ENCODE measurements at places on chromosomes 11 and 22. TPM values are rescaled to one million over a fixed set of nuclear protein-coding genes. Genes with fewer than 3 reads are reported as not detected.

Gene SMTNL1
- total RNA-seq = not detected

Gene OR8D1
- not detected for total RNA-seq

Gene KCNJ5
- not detected for total RNA-seq

Gene MUC2
- total RNA-seq = not detected

Gene KRTAP5-2
- not detected for total RNA-seq

Gene JAM3
- total RNA-seq = 54.2 TPM

Gene C11orf97
- not detected for total RNA-seq

Gene EFEMP2
- total RNA-seq = 318 TPM

Gene LGALS12
- not detected for total RNA-seq

Gene MUC5AC
- total RNA-seq = not detected

Gene ALKBH8
- 7.6 TPM for total RNA-seq

Gene UPB1
- total RNA-seq = not detected

Gene UCP3
- total RNA-seq = 0.27 TPM

Gene PDE3B
- not detected for total RNA-seq

Gene KIAA1671
- 1.5 TPM for total RNA-seq

Gene AIFM3
- 0.31 TPM for total RNA-seq

Gene RAPSN
- total RNA-seq = not detected

Gene TRIM77
- total RNA-seq = not detected

Gene KCNJ11
- total RNA-seq = not detected

Gene SLC15A3
- total RNA-seq = 5.1 TPM

Gene P2RX6
- total RNA-seq = 1.4 TPM

Gene ROBO4
- total RNA-seq = 0.52 TPM

Gene KDELR3
- 175 TPM for total RNA-seq

Gene SUSD2
- 0.24 TPM for total RNA-seq

Gene POTEH
- not detected for total RNA-seq

Gene UBQLN3
- not detected for total RNA-seq

Gene OR2D2
- not detected for total RNA-seq

Gene FAM181B
- total RNA-seq = not detected

Gene TREH
- total RNA-seq = not detected

Gene NDUFS3
- total RNA-seq = 101 TPM

Gene OR52E8
- not detected for total RNA-seq

Gene ZNF280A
- not detected for total RNA-seq

Gene RFPL1
- not detected for total RNA-seq

Gene EMID1
- not detected for total RNA-seq

Gene TSPAN32
- total RNA-seq = not detected

Gene FHIP1B
- total RNA-seq = 12.7 TPM

Gene RIN1
- total RNA-seq = 29.0 TPM

Gene CABP7
- total RNA-seq = not detected

Gene GGTLC3
- total RNA-seq = not detected

Gene CDON
- total RNA-seq = 1.6 TPM

Gene CYP2D6
- 0.39 TPM for total RNA-seq

Gene OR5M10
- not detected for total RNA-seq

Gene UPK3A
- not detected for total RNA-seq

Gene BCO2
- 0.83 TPM for total RNA-seq

Gene TIMP3
- 369 TPM for total RNA-seq

Gene C1QTNF5
- 15.0 TPM for total RNA-seq

Gene SCT
- total RNA-seq = not detected

Gene MYOD1
- total RNA-seq = not detected

Gene ATF4
- 259 TPM for total RNA-seq

Gene OR4D5
- not detected for total RNA-seq

Data from HFFc6 (cell line).